ENCODE measurements at places on chromosomes 2 and 18.
A peak's percentile ranks its signal among the peaks of the same experiment; 100 is the strongest.

- DNase-seq, result no peak
Observed at GRCh38 chr18:51404620-51405019, 207.1 kb upstream of the MEX3C start.

GRCh38 chr2:200523158-200523557 lies 2.8 kb upstream of the SGO2 start:
- DNase-seq, result no peak

- peak; percentile 90 for DNase-seq
Observed at GRCh38 chr2:200944467-200945394, 18.7 kb downstream of the ORC2 start.

DNA sequence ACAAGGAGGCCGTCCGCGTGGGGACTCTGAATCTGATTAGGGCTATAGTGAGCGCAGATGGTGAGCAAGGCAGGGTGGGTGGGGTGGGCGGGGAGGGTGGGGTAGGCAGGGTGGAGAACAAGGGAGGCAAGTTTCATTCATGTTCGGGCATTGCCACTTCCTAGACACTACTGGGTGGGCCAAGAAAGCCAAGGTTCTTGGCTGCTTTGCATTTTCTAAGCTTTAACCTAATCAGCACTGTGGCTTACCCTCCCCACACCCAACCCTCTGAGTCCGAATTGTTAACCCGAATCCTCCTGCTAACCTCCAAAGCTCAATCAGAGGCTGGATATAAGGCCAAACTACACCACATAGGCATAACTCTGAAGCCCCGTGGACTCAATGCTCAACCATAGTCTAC lies 18.1 kb downstream of the MROH2A start:
- no peak for DNase-seq

- DNase-seq, result no peak
Observed at GRCh38 chr2:239216614-239217273, 184.1 kb downstream of the HDAC4 start.

DNA sequence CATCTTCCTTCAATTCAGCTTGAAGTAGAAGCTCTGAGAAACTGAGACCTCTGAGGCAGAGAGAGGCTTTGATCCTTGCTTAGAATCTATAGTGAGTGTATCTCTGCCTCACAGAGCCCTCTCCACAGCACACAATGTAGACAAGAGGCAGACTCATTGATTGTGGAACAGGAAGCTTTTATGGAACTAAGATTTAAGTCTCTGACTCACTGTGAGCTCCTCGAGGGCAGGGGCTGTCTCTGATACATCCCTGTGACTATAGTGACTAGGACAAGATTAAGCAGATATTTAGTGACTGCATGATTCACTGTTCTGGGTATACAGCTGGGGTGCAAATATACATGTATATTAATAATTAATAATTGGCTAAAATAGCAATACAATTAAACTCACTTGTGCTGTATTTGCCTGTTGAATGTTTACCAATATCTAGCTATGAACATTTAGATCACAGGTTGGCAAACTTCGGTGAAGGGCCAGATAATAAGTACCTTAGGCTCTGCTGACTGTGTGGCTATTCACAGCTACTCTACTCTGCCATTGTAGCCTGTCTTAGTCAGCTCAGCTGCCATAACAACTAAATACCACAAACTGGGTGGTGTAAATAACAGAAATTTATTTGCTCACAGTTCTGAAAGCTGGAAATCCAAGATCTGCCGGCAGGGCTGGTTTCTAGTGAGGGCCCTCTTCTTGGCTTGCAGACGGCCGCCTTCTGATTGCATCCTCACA lies 54.4 kb downstream of the ARHGEF4 start:
- no peak for DNase-seq

DNA sequence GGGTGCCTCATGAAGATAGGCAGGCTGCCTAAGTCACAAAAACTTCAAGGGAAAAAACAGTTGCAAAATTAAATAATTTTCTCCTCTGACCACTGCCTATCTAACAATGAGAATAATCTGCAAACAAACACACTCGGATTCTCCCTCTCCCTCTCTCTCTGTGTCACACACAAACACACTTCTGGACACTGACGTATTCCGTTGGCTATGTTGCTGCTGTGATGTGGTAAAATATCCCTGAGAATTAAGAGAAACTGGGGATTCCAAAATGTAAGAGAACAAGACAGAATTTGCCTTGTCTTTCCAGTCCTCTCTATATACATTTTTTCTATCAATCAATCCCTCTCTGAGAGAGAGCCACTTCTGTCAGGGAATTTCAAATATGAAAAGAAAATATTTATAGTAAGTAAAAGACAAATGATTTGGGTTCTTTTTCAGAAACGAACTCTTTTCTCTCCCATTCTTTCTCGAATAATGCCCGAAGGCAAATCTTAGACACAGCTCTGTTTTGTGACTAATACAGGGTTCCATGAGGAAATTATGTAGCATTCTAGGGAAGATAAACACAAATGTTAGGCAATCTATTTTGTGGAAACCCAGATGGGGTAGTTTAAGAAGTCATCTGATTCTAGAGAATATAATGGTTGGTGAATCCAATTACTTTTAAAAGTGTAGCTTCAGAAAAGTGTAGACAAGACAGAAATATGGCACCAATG lies 310.3 kb upstream of the CYP26B1 start:
- peak; percentile 83 for DNase-seq

DNA sequence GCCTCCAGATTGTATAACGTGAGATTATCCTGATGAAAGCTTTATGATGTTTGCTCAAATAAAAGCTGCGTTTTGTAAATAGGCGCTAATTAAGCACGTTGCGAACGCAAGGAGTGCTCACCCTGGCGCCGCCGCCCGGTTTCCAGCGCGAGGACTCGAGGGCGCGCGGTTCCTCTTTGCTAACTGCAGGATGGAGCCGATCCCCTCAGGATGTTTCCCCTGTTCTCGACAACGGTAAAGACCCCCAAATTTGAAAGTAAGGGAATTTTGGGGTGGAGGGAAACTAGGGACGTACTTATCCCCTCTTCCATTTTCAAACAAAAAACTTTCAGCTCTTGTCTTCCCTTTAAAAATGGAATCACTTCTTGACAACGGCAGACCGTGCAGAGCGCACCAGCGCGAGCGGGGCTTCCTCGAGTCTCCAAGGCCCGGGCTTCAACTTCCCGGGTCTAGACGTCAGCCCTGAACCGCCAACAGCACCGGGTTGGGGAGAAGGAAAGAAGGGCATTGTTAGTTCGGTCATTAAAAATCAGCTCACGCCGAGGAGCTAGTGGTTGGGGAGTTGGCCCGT lies 1.1 kb upstream of the GBX2 start:
- peak; percentile 43 for DNase-seq

DNA sequence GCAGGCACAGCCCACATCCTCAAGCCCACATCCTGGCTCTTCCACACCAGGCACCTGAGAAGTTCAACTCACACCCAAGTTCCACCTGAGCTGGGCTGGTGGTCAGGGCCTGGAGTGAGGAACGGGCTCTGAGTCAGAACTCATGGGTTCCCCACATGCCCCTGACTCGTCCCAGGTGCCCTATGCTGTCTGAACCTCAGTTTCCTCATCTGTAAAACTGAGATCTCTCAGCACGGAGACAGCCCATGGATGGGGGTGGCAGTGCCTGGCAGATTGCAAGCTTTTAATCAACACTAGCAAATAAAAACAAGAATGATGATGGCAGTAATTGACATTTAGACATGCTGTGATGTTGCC lies 307.8 kb downstream of the NDUFA10 start:
- DNase-seq, result no peak

GRCh38 chr18:9521770-9522169 lies 46.5 kb downstream of the RALBP1 start:
- no peak for DNase-seq
